ENCODE measurements at places on chromosomes 16 and 17.

GRCh38 chr17:17347956-17348871 lies 45.0 kb downstream of the NT5M start:
- DNase-seq: no peak

DNA sequence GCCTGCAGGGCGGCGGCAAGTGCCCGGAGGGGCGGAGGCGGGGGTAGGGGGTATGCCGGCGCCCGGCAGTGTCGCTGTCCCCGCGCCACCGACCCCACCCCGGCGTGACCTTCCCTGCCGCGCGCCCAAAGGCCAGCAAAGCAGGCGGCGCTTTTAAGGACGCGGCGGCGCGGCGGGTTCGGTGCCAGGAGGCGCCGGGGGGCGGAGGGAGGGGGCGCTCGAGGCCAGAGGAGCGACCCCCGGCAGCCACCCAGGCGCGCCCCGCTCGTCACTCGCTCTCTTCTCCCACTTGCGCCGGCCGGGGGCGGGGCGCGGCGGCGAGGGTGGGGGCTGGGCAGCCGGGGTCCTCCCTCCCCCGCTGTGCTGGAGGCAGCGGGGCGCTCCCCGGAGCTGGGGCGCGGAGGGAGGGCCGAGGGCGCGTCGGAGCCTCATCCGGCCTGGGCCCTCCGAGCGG lies 8.6 kb upstream of the BAHCC1 start:
- no peak for DNase-seq

DNA sequence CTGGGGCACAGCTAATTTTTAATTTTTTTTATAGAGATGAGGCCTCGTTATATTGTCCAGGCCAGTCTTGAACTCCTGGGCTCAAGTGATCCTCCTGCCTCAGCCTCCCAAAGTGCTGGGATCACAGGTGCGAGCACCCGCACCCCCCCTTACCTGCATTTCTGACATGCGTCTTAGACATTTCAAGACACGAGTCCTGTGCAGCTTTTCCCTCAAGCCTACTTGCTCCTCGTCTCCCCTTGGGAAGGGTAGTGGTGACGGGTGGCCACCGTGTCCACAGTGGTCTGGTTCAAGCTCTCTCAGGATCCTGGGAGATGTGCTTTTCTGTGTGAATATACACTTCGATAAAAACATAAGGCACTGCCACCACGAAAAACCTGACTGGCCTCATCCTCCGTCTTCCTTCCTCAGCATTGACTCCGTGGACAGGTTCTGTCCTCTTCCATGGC lies 9.6 kb downstream of the CANT1 start:
- no peak for DNase-seq

DNA sequence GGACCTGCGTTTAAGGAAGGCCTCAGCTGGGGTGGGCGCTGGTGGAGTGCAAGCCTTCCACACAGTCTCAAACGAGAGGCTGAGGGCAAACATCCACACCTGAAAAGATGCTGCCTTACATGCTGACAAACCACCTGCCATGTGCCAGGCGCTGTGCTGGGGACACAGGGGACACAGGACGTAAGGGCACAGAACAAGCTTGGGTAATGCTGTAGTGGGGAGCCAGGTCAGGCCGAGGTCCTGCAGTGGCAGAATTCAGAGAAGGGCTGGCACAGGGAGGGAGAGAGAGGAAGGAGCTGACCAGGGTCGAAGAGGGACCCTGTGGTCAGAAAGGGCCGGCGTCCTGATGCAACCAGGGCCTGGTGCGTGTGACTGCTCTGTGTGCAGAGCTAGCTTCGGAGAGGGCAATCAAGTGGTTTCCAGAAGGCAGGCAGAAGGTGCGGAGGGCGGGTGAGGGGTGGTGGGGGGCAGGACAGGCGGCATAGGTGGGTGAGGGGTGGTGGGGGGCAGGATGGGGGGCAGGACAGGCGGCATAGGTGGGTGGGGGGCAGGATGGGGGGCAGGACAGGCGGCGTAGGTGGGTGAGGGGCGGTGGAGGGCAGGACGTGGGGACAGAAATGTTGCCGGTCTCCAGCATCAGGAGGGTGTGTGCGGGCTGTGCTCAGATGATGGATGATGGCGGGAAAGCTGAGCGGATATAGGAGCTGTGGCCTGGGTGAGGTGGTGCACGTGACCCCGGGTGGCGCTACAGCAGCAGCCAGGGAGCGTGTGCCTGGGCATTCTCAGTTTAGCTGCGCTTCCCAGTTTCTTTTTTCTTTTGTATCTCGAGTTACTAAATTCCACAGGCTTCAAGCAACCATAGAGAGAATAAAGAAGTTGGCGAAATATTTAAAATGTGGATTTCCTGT lies 18.8 kb downstream of the TELO2 start:
- DNase-seq: no peak

- DNase-seq: no peak
These were observed 3.5 kb upstream of the NSMCE1 start for GRCh38 chr16:27272076-27272475.

DNA sequence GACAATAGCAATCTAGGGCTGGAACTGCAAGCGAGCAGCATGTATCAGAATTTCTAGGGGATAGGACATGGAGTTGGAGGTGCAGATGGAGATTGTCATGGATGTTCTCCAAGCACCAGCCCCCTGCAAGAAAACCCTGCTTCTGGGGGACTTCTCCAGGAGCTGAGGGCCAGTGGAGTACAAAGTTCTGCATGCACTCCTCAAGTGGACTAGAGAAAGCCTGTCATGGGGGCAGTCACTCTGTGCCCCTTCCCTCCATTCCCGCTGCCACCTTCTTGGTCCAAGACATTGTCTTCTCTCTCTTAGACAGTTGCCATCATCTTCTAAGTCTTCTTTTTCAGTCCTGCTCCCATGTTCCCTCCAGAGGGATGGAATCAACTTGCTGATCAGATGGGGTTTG lies 87.9 kb downstream of the AIPL1 start:
- DNase-seq: no peak
